ENCODE measurements at places on chromosomes 4 and X. TPM values are rescaled to one million over a fixed set of nuclear protein-coding genes. Genes with fewer than 3 reads are reported as not detected.

The PDLIM3 gene
- 15.8 TPM for total RNA-seq

The PASD1 gene
- not detected for total RNA-seq

The DUX4 gene
- total RNA-seq, result not detected

The GALNT7 gene
- 18.1 TPM for total RNA-seq

The NLRP2B gene
- total RNA-seq, result under 0.01 TPM

The PLCXD1 gene
- total RNA-seq, result 2.6 TPM

The SLC4A4 gene
- total RNA-seq, result 25.9 TPM

The CDX4 gene
- total RNA-seq, result not detected

The HTT-AS gene
- not detected for total RNA-seq

The GAGE12H gene
- not detected for total RNA-seq

The CAPN6 gene
- not detected for total RNA-seq
